ENCODE measurements at places on chromosomes 3 and 15.
A peak's percentile ranks its signal among the peaks of the same experiment; 100 is the strongest.

DNA sequence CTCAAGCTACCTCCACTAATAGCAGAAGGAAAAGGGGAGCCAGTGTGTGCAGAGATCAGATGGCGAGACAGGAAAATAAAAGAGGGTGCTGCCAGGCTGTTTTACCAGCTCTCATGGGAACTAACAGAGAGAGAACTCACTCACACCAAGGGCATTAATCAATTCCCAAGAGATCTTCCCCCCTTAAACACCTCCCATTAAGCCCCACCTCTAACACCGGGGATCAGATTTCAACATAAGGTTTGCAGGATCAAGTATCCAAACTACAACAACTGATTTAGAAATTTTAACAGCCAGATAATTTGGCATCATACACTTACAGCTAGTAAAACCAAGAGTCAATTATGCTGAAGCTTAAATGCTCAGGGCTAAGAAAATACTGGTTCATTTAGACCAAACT, 18.9 kb downstream of the CD200 start:
- DNase-seq = no peak

DNA sequence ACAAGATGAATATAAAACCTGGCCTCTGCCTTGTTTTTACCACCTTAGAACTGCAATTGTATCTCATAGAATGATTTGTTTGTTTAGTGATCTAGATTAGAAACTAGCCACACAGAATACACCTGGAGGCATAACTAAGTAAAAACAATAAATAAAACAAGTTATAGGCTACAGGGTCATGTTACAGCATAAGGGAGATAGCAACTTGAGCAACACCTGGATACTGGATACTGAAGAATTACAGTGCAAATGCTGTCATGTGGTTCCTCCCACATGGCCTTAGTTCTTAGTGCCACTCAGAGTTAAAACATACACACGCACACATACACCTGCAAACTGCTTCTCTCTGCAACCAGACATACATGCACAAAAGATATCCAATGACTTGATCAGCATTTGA, 563.4 kb upstream of the DPPA4 start:
- DNase-seq = no peak

DNA sequence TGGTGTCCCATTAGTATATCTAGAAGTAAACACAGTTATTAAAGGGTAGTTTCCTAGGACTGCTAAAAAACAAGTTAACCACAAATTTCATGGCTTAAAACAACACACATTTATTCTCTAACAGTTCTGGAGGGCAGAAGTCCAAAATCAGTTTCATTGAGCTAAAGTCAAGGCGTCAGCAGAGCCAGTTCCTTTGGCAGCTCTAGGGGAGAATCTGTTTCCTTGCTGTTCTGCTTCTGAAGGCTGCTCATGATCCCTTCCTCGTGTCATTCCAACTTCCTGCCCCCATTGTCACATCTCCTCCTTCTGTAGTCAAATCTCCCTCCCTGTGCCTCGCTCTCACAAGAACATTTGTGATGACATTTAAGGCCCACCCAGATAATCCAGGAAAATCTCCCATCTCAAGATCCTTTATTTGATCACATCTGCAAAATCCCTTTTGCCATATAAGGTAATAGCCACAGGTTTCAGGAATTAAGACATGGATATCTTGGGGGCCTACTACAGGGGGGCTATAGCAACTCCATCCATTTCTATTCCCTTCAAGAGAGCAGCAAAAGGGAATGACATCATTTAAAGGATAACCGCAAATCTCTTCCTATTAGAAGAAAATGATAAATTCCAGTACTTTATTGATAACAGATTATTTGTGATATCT, 50.1 kb downstream of the GPR176 start:
- no peak for DNase-seq

DNA sequence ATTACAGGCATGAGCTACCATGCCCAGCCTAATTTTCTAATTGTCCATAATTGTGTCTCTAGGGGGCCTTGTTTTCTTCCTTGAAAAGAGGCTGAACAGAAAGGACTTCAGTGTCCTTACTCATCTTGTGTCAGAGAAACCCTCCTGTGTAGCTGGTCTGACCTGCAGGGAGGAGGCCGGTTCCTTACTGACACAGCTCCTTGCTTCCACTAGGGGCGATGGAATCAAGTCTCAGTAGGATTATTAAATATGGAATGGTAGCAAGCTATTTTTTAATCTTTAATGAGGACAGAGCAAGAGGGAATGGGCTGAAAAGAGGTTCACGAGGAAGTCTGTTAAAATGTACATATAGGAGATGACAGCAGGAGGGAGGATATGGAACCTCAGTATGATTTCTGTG, 8.6 kb downstream of the LPCAT4 start:
- peak; percentile 17 for DNase-seq

Data from AG08395 (cell line).